Kidney (tissue), 22 donors: ENCODE measurements at places on chromosomes 7 and 10.
A peak's percentile ranks its signal among the peaks of the same experiment; 100 is the strongest.

GRCh38 chr10:121310151-121310711 is 288.0 kb downstream of the FGFR2 start:
- peak; percentile 71 for DNase-seq

- peak; percentile 81 for DNase-seq
These were observed 57.5 kb upstream of the CHCHD3 start for GRCh38 chr7:133139350-133139749.

- DNase-seq, result no peak
These were observed 125.0 kb downstream of the PRLHR start for GRCh38 chr10:118470470-118470869.

DNA sequence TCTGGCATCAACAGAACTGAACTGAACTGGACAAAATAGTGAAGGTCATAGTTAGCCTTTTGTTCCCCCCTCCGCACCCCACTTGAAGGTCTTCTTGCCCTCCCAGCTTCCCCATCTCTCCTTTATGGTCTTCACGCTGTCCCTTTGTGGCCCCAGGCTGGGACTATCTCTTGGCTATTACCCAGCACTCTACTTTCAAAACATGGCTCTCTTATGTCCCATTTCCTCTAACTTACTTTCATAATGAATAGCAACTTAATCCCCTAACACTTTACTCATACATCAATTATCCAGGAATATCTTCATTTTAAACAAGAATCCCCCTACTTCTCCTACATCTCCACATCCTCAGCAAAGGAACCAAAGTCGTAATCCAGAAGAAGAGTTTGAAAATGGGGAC is 135.3 kb upstream of the ITGB1 start:
- DNase-seq, result no peak

DNA sequence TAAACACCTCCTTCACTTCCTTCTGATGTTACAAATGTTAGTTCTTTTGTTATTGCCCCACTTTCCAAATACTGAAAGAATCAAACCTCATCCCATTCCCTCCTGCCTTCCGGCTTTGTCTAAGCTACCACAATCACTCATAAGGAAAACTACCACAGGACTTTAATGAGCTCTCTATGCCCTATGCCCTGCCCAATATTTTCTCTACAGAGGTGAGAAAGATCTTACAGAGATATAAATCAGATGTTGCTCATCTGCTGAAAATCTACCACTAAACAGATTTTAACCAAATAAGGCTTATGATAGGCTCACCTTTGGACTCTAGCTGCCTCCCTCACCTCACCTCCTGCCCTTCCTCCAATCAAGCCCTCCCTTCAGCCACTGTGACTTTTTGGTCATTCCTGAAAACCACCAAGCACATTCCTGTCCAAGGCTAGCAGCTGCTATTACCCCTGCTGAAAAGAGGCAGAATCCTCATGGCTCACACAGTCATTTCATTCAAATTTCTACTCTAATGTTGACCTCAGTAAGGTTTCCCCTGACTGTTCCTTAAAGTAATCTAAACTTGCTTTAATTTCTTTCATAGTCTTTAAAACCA is 7.7 kb downstream of the ZNF33B start:
- DNase-seq, result no peak

DNA sequence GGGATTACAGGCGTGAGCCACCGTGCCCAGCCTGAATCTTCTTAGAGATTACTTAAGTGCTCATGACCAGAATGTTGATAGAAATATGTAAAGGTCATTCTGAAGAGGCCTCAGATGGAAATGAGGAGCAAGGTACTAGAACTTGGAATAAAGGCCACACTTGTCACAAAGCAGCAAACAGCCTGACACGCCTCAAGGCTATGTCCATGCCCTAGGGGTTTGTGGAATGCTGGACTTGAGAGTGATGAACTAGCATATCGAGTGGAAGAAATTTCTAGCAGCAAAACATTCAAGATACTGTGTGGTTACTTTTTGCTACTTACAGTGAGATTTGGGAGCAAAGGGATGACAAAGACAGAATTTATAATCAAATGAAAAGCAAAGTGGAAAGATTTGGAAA is 39.0 kb downstream of the ZNF438 start:
- DNase-seq, result no peak

GRCh38 chr7:127034186-127034806 is 218.4 kb downstream of the GRM8 start:
- peak; percentile 18 for DNase-seq

DNA sequence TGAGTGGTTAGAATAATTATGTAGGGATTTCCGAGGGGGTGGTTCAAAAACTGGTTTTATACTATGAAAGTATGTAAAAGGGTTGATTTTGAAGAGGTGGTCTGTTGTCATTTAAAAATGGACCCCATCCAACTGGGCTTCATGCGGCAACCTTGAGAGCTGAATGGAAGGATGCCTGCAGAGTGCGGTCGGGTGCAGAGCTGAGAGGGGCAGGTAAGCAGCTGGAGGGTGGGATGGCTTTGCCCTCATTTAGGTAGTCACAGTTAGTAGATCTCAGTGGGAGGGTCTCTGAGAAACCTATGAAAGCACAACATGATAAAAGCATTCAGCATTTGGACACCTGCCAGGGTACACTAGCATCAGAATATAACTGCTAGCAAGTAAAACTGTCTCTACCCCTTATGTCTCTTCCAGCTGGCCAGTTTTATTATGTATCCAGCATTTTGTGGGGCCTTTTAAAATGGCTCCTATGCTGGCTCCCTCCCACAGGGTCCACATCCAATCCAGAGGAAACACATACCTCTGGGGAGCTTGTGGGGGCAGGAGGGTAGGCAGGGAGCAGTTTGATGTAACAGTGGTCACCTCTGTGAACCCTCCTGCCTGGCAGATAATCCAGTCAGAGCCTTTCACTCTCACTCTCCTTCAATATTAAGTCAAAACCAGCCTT is 75.9 kb upstream of the MAGI2 start:
- DNase-seq, result peak; percentile 16

- DNase-seq, result peak; percentile 89
These were observed 1.5 kb downstream of the PTPN12 start for GRCh38 chr7:77538281-77539212.

DNA sequence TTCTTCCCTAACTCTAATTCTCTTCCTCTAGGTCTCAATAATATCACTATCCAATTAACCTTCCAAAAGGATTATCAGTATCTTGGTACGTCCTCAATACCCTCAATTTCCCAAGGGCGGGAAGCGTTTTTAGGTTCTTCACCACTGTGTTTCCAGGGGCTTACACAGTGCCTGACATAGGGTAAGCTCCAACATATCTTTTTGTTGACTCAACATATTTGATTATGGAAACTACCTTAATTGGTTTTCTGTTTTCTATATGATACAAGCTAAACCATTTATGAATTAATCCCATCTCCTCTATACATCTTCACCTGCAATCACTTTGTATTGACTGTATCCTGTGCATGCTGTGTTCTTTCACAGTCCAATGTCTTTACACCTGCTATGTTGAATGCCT is 987.3 kb downstream of the GRID1 start:
- no peak for DNase-seq

GRCh38 chr10:79089632-79090031 is 20.9 kb downstream of the ZMIZ1 start:
- DNase-seq, result no peak

DNA sequence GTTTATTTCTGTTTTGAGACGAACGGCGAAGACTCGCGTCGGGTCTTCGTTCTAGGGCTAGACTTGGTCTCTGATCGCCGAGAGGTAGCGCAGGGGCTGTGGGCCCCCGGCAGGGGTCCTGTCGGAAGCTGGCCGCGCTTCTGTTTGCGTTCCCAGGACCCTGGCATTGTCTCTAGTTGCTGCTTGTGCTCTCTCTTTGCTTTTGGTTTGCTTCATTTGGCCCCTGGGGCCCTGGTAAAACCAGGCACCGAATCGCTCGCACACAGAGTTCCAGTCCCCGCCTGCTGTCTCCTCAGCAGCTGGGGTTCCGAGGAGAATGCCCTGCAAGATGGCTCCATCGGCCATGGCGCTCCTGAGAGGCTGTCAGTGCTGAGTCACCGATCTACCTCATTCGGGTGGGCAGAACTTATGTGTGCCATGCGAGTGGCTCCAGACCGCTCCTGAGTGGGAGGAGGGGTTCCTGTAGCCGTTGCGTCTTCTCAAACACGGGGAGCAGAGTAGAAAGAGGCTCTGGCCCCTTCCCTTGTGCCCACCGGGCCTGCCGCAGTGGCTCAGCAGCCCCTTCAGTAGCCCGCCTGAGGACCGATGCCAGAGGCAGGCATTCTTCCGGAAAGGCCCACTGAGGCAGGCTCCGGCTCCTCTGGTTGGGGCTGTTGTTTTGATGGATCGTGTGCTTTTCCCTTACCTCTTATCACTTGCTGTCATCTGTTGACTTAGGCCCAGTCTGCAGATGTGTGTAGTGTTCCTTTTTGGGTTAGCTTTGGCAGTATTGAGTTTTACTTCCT is 826 bp downstream of the CHPF2 start:
- DNase-seq, result peak; percentile 16

DNA sequence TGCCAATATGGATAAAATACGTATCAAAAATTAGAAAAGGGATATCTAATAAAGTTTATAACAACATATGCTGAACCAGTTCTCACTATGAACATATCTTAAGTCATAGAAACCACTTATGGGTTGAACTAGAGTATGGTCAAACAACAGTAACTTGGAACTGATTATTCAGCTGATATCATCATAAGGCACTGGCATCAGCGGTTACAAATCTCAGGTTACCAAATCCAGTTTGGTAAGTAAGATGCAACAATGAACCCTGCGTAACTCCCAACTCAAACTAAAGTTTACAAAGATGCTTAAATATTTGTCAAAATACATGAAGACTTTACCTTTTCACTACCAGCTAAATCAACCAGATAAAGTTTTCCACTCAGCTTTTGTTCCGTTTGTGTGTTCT is 19.3 kb downstream of the KIF5B start:
- no peak for DNase-seq

GRCh38 chr10:67705921-67706320 is 9.9 kb upstream of the CTNNA3 start:
- no peak for DNase-seq

DNA sequence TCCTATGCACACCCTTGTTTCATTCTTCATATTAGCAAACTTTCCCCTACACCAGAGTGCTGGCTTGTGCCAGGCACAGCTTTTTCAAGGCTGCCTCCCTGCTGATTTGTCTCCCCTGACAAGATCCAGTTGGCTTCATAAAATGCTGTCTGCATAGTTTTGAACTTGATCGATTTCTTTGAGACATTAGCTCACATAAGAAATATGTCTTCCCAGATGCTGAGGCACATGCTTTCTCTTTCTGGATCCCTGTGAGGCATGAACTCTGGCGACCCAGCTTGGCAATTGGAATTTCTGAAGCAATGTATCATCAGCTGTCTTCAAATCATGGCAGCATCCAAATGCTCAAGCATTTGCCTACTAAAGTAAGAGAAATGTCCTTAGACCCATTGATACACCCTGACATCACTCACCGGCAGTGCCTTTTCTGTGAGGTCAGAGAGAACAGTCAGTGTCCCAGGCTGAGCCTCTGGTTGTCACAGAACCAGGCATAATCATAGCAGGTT is 616.4 kb upstream of the GHITM start:
- DNase-seq, result peak; percentile 30

- DNase-seq, result no peak
These were observed 166.5 kb downstream of the EGFR start for GRCh38 chr7:55185321-55185802.

GRCh38 chr7:142177869-142178268 is 66.4 kb downstream of the MGAM2 start:
- DNase-seq, result no peak

- no peak for DNase-seq
These were observed 26.2 kb downstream of the C10orf67 start for GRCh38 chr10:23318359-23318758.
